Caki2 (cell line): ENCODE measurements at places on chromosomes 7 and 10.

- DNase-seq: no peak
Observed at GRCh38 chr10:96622013-96622787, 35.4 kb upstream of the TM9SF3 start.

- no peak for DNase-seq
Observed at GRCh38 chr10:15684768-15685167, 35.0 kb downstream of the ITGA8 start.

- peak; percentile 35 for DNase-seq
Observed at GRCh38 chr7:13524076-13524475, 465.4 kb downstream of the ETV1 start.

DNA sequence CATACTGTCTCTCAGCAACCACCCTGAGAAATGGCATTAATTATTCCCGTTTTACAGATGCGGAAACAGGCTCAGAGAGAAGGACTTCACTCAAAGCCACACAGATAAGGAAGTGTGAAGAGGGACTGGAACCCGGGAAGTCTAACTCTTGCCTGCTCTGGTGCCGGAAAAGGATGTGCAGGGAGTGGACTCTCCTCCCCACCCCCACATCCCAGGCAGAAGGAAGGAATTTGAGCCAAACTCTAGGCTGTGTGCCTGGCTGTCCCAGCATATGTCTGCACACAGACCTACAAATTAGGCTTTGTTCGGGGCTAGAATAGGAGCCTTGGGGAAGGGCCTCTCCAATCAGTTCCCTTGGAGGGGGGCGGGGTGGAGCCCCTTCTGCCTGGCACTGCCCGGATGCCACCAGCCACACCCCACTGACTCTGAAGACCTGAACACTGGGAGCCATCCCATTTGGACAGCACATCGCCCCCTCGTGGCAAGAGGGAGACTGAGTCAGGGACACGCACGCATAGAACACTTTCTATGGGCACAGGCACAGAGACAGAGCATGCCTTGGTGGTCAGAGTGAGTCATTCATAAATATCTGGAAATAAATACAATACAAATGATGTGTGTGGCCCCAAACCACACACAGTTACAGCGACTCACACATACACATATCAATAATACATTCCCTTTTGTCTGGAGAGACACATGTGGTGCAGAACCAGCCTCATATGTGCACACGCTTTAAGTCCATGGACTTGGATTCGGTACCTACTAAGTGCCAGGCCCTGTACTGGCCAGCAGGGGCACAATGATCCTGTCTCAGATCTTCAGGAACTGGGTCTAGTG is 13.1 kb downstream of the LZTS2 start:
- peak; percentile 89 for DNase-seq

- DNase-seq: peak; percentile 19
Observed at GRCh38 chr7:2631946-2632732, at the start of gene TTYH3. TSS of gene TTYH3 (plus strand) at chr7:2631986. CDS start at chr7:2632156, 170 bp downstream.

DNA sequence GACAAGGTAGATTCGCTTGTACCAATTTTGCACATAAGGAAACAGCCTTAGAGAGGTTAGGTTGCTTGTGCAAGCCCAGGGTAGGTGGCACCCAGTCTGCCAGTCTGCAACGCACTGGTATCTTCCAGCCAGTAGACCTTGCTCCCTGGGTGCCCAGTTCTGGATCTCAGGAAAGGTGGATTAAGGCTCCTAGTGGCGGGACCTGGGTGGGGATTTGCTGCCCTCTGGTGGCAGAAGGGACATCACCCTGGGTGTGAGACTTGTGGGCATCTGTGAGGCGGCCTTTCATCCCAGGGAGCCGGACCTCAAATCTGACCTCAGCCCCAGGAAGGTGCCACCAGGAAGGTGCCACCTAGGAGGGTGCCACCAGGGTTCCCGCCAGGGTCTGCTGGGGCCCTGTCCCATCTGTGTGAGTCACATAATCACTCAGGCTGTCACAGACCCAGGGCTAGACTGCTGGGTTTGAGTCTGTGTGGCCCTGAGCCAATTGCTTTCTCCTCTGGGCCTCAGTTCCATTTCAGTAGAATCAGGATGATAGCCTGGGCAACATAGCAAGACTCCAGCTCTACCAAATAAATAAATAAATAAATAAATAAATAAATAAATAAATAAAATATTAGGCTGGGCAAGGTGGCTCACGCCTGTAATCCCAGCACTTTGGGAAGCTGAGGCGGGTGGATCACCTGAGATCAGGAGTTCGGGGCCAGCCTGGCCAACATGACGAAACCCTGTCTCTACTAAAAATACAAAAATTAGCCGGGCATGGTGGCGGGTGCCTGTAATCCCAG is 5.3 kb upstream of the PRKRIP1 start:
- DNase-seq: peak; percentile 68

DNA sequence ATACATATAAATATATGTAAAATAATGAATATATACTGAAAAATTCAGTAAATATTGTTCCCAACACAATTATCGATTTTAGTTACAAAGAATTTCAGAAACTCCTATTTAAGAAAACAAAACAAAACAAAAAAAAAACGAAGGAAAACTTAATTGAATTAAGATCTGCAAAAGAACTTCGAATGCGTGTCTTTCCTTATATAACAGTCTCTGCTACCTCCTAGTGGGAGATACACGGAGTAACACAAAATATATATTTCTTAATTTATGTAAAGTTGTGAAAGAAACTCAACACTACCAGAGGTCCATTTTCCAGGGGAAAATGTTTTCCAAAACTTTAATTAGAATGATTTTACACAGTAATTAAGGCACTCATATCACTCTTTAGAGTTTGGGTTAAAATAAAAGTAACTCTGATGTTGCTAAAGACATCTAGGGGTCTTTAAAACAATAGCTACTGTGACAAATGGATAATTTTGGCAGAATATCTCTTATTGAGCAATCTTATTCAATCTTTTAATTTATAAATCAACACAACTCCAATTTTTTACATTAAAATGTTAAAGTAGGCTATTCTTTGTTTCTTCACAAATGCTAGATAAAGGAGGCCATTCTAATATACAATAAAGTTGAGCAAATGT is 41.6 kb downstream of the NEBL start:
- DNase-seq: no peak

DNA sequence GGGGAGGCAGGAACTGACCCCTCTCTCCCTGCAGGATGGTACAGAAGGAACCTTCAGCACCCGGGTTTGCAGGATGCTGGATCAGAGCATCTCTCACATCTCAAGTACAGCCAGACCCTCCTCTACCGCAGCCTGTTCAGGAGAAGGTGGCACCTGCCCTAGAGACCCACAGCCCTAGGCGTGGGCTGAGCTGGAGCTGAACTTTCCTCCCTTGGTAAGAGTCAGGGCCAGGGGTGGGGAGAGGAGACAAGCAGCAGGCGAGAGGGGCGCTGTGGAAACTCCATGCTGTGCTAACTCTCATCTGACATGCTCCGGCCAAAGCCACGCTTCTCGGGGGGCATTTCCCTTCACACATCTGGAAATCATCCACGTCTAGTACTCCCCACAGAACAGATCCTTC is 154.4 kb downstream of the DIP2C start:
- DNase-seq: no peak

- no peak for DNase-seq
Observed at GRCh38 chr10:112855134-112855533, 94.9 kb upstream of the TCF7L2 start.

DNA sequence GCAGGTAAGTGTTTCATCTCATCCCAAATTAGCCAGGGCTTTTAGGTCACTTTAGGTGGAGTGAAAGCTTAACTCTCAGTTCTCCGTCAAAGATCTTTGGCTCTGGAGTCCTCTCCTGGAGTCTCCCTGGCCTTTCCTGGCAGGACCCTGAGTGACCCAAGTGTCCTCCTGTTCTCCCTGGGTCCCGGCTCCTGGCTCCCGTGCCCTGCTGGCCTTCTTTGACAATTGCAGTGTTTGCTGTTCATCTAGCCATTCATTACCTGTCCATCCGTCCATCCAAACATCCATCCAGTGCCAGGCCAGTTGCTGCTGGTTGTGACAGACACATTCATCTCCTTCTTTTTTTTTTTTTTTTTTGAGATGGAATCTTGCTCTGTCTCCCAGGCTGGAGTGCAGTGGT is 6.2 kb upstream of the TPST1 start:
- no peak for DNase-seq

DNA sequence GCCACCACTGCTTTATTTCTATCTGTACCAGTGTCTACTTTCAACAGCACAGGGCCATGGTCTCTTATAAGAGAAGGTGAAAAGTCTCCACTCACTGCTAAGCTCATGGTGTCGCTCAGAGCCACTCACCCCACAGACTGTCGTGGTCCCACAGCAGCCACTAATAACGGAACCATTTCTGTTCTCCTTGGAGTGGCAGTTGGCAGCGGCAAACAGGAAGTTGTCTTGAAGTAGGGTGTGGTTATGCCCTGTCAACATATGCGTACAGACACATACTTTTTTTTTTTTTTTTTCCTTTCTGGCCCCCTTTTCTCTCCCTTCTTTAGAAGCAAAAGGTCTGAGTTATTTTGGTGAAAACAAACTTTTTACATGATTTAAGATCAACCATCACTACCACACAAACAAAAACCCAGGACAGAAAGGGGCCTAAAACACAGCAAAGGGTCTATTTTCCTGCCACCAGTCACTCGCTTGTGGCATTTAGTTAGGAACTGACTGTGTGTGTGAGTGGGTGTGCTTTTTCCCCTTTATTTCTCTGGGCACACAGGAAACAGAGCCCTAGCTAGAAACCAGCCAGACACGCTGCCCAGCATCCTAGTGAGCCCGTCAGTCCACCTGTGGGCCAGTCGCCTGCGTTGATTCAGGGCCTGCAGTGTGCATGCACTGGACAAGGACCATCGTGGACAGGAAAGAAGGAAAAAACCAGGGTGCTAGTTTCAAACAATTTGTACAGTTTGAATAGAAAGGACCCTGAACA is 96.7 kb upstream of the EFCAB10 start:
- DNase-seq: no peak

DNA sequence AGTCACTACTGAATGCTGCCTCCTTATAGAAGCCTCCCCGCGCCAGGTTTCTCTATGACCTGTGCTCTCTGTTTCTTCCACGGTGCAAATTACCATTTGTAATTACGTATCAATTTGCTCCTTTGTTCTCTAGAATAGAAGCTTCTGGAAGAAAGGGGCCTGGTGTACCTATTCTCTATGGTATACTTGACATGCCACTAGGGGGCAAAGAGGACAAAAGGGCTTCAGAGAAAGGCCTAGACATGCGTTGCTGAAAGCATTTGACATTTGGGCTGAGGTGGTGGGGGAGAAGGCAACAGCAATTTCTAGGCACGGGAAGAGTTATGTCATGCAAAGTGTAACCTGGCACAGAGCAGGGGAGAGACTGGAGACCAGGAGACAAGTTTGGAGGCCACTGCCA is 148.7 kb downstream of the WDR11 start:
- DNase-seq: no peak

- no peak for DNase-seq
Observed at GRCh38 chr7:98562381-98562823, 54.7 kb upstream of the NPTX2 start.

DNA sequence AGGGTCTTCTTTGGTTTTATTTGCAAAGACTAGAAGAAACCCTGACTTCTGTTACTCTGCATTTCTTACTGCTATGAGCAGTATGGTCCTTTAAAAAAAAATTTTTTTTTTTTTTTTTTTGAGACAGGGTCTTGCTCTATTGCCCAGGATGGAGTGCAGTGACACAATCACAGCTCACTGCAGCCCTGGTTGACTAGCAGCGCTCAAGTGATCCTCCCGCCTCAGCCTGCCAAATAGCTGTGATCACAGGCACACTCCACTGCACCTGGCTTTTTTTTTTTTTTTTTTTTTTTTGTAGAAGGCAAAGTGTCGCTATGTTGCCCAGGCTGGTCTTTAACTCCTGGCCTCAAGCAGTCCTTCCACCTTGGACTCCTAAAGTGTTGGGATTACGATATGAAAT is 17.4 kb downstream of the CNNM2 start:
- DNase-seq: no peak

DNA sequence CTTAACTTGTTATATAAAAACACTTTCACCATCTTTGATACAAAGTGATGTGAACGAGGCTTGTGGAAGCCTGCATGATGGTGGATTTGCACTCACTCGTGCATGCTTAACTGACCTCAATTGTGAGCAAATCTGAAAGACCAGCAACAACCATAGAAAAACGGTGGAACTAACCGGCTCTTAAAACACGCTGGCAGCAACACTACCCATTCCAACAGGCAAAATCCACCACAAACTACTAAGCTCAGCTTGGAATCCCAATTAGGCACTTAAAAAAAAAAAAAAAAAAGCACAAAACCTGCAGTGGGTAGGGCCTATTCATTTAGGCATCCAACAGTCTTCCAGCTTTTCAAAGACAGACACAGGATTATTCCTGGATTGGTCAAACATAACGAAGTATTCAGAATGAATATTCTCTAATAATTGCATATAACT is 1.8 kb downstream of the GDI2 start:
- DNase-seq: peak; percentile 25

DNA sequence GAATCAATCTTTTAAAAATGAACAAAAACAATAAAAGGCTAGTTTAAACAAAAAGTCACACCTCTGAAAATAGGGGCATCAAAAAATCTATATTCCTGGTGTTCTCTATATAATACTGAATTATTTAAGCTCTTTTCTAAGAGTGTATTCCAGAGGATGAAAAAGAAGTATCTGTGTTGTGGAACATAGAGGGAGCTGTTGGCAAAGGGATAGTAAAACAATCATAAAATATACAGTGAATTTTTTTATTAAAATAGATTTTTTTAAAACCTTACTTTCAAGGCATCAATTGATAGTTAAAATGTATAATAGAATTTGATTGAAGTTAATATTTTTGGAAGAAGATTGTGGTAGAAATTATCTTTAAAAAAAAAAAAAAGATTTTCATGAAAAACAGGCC is 1409.1 kb upstream of the CELF2 start:
- DNase-seq: no peak

DNA sequence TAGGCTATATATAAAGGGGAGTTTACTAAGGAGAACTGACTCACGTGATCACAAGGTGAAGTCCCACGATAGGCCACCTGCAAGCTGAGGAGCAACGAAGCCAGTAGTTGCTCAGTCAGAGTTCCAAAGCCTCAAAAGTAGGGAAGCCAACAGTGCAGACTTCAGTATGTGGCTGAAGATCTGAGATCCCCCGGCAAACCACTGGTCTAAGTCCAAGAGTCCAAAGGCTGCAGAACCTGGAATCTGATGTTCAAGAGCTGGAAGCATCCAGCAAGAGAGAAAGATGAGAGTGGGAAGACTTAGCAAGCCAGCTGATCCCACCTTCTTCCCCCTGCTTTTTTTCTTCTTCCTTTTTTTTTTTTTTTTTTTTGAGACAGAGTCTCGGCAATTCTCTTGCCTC is 27.0 kb upstream of the GSDME start:
- DNase-seq: no peak

GRCh38 chr7:121730869-121731268 is 142.1 kb upstream of the PTPRZ1 start:
- no peak for DNase-seq

GRCh38 chr7:145462463-145462862 is 626.6 kb upstream of the TPK1 start:
- DNase-seq: no peak

- no peak for DNase-seq
Observed at GRCh38 chr7:92042056-92042737, 92.1 kb downstream of the CYP51A1 start.

DNA sequence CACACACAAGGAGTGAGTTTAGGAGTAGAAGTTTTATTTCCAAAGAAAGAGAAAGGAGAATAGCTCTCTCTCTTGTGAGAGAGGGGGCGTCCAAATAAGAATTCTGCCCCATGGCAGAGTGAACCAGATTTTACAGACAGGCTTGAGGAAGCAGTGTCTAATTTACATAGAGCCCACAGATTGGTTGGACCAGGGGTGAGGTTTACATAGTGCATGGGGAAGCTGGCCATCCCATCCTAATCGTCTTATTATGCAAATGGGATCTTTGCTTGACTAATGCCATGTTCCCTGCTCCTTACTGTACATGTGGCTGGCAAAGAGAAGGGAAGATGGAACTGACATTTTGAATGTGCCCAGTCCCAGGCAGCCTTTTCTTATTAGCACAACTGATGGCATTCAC is 60.0 kb upstream of the ACSM6 start:
- DNase-seq: peak; percentile 4
